ENCODE measurements at places on chromosomes 11 and 22. TPM values are rescaled to one million over a fixed set of nuclear protein-coding genes. Genes with fewer than 3 reads are reported as not detected.

- no peak for DNase-seq
- peaks cover 50% of the 10 kb centered on the region for H3K4me1 ChIP-seq
- H3K27me3 ChIP-seq: peaks cover 6% of the 10 kb centered on the region
- H3K27ac ChIP-seq: no peak overlapping the region
Measured at GRCh38 chr22:30216710-30217109, 29.8 kb downstream of the LIF start.

GRCh38 chr11:15169815-15170551, 55.3 kb downstream of the INSC start:
- no peak overlapping the region for H3K4me3 ChIP-seq
- peaks cover 12% of the 10 kb centered on the region for H3K27me3 ChIP-seq
- no peaks in the 10 kb centered on the region for H3K4me1 ChIP-seq
- H3K36me3 ChIP-seq: no peaks in the 10 kb centered on the region
- no peak for DNase-seq

GRCh38 chr22:27224485-27225374, 567.3 kb downstream of the MIAT start:
- peaks cover 11% of the 10 kb centered on the region for H3K27me3 ChIP-seq
- no peaks in the 10 kb centered on the region for H3K4me1 ChIP-seq
- no peak overlapping the region for H3K4me3 ChIP-seq
- no peak overlapping the region for H3K27ac ChIP-seq
- no peak for DNase-seq

DNA sequence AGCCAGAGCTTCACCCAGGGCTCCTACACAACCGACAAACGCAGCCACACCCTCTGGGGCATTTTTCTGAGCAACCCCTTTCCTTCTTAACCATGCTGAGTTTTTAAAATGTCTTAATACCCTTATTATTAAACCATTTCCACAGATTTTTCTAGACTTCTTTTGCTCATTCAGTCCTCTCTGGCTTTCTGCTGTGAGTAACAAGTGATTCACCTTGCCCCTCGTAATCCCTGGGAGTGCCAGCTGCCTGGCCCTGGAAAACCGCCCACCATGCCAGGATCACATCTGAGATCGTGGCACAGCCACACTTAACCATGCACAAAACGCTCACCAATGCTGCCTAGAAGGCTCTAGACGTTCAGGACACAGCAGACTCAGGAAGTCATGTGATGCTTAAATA, 25.4 kb downstream of the YPEL1 start:
- peaks cover 10% of the 10 kb centered on the region for H3K4me1 ChIP-seq
- no peak overlapping the region for H3K4me3 ChIP-seq
- no peak for DNase-seq
- H3K27me3 ChIP-seq: no peaks in the 10 kb centered on the region
- H3K27ac ChIP-seq: no peak overlapping the region
- H3K36me3 ChIP-seq: no peaks in the 10 kb centered on the region

DNA sequence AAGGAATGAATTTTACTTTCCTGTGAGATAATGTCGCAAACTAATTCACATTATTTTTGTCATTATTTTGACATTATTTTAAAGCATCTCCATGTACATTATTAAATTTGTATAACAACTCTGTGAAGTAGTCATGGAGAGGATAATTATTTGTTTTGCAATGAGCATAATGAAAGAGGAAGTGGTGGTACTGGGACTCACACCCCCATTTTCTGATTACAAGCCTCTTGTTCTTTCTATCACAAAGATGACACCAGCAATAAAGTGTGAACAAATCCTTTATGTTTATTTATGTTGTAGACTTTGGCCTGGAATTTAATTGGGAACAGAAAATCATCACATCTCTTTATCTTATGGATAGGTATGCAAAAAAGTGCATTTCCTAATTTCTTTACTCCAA, 522.6 kb downstream of the TMEM135 start:
- H3K27ac ChIP-seq: no peak overlapping the region
- H3K27me3 ChIP-seq: no peaks in the 10 kb centered on the region
- H3K4me3 ChIP-seq: no peak overlapping the region
- DNase-seq: no peak
- no peaks in the 10 kb centered on the region for H3K4me1 ChIP-seq

- no peak for DNase-seq
- no peak overlapping the region for H3K27ac ChIP-seq
- no peaks in the 10 kb centered on the region for H3K27me3 ChIP-seq
Measured at GRCh38 chr11:103737747-103738146, 298.7 kb upstream of the DDI1 start.

DNA sequence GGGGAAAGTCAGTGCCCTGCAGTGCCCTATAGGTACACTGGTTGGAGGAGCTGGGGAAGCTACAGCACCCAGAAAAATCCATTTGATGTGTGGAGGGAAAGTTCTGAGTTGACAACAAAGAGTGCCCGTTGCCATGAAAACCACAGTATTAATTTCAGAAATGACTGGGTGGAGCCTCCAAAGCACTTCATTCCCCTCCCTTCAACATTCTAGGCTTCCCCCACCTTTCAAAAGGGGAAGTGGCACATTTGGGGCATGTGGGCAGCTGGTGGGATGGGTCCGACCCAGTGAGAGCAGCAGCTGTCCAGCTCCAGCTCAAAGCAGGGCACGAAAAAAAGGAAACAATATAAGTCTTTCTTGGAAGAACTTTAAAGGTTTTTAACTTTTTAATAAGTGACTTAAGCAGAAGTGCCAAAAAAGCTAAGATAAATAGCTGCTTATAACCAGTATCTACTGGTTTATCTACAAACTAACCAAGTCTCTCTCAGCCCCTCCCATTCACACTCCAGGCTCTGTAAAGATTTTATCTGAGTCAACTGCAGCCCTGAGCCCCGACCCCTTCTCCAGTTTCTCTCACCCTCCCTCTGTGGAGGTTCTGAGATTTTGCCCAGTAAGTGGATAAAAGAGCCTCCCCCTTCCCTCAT, 9.0 kb upstream of the AHNAK start:
- DNase-seq: peak; percentile 74
- H3K36me3 ChIP-seq: peaks cover 57% of the 10 kb centered on the region
- H3K27me3 ChIP-seq: peaks cover 3% of the 10 kb centered on the region
- H3K4me1 ChIP-seq: peaks cover 90% of the 10 kb centered on the region

- peaks cover 42% of the 10 kb centered on the region for H3K27me3 ChIP-seq
- no peak overlapping the region for H3K27ac ChIP-seq
- no peaks in the 10 kb centered on the region for H3K36me3 ChIP-seq
Measured at GRCh38 chr11:31869986-31870385, 58.9 kb upstream of the PAX6 start.

DNA sequence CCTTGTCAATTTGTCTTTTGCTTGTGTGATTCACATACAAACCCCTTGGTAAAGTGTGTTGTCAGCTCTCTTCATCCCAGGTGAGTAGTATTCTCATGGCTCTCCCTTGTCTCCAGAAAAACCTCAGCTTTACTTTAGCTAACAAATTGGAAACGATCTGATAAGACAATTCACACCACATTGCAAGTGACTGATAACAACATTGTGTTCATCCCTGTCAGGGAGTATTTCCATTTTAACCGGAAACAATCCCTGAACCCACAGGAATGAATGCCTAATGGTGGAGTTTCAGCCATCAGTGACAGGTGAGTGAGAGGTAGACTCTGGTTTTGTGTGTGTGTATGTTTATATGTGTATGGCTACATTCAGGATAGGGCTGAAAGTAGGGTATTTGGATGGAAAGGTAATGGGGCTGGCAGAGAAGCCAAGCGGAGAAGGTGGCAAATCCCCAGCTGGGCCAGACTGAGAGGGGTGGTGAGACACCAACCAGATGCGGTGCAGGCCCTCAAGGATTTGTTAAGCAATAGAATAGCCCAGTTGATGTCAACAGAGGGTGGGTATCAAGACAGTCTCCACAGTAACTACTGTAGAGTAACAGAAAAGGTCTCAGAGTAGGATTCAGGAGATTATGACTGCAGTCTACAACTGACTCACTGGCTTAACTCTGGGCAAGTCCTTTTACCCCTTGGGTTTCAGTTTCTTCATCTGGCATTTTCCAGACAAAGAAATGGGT, 7.6 kb downstream of the LRRC51 start:
- H3K27ac ChIP-seq: peak overlapping the region; percentile 39
- H3K36me3 ChIP-seq: no peaks in the 10 kb centered on the region
- H3K27me3 ChIP-seq: no peaks in the 10 kb centered on the region
- peaks cover 6% of the 10 kb centered on the region for H3K4me1 ChIP-seq
- no peak overlapping the region for H3K4me3 ChIP-seq
- no peak for DNase-seq

GRCh38 chr11:11208994-11209393, 144.1 kb downstream of the CSNK2A3 start:
- no peak for DNase-seq
- H3K4me1 ChIP-seq: no peaks in the 10 kb centered on the region
- no peaks in the 10 kb centered on the region for H3K36me3 ChIP-seq
- no peak overlapping the region for H3K4me3 ChIP-seq

- no peak overlapping the region for H3K27ac ChIP-seq
- H3K36me3 ChIP-seq: peaks cover 2% of the 10 kb centered on the region
- DNase-seq: no peak
- H3K4me1 ChIP-seq: peaks cover 9% of the 10 kb centered on the region
Measured at GRCh38 chr11:66743271-66743968, 14.4 kb upstream of the SPTBN2 start.

GRCh38 chr11:63610604-63611394, 3.4 kb downstream of the PLAAT3 start:
- H3K4me1 ChIP-seq: peaks cover 27% of the 10 kb centered on the region
- H3K27ac ChIP-seq: no peak overlapping the region
- H3K36me3 ChIP-seq: no peaks in the 10 kb centered on the region

DNA sequence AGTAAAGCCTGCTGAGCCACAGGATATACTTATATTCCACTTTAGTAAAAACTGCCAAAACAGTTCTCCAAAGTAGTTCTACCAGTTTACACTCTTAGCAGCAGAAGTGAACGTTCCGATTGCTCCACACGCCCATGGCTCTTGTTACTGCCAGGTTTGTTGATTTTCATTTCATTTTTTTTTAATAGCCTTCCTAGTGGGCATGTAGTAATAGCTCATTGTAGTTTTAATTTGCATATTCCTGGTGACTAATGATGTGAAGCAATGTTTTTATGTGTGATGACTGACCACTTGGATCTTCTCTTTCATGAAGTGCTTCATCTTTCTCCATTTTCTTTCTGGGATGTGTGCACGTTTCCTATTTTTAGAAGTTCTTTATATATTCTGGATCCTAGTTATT, 4.8 kb upstream of the C11orf97 start:
- H3K36me3 ChIP-seq: no peaks in the 10 kb centered on the region
- peaks cover 6% of the 10 kb centered on the region for H3K4me1 ChIP-seq
- peaks cover 14% of the 10 kb centered on the region for H3K27me3 ChIP-seq

DNA sequence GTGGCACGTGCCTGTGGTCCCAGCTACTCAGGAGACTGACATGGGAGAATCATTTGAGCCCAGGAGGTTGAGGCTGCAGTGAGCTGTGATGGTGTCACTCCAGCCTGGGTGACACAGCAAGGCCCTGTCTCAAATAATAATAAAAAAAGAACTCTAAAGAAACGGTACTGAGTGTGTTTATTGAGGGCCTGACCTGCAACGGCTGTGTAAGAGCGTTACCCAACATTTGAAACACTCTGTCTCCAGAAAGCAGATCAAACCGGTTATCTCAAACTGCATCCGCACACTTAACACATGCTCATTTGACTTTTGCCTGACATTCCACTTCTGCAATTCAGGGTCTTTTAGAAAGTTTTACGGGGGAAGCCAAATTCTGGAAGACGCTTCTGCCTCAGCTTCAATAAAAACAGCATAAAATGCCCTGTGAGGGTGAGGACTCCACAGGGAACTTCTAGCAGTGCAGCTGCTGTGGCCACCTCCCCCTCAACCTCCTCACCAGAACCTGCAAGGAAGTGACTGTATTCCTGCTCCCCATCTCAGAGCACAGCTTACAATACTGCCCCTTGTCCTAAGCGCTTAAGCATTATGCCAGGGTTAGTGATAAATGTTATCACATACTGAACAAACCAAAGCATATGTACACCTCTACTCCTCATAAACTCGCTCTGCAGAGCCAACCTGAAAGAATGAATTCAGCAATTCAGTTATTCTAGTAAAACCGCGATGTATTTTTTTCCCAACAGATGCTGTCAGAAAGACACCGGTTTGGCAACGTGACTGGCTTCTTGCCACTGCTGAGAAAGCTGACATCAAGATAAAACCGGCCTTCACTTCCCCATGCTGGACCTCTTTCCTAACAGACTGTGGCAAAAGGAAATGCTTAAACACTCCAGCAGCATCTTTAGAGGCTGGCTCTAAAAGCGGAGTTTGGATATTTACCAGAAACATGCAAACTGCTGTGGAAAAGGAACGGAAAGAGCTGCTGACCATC, 52.2 kb downstream of the PRDM10 start:
- peaks cover 9% of the 10 kb centered on the region for H3K4me1 ChIP-seq
- H3K27ac ChIP-seq: no peak overlapping the region
- no peak overlapping the region for H3K4me3 ChIP-seq

Gene MIAT
- total RNA-seq: 5.1 TPM

Gene NXF1
- total RNA-seq: 111 TPM

Gene DEFB131B
- not detected for total RNA-seq

Gene FAM180B
- total RNA-seq: not detected

Gene ASCL2
- 2.9 TPM for total RNA-seq

Gene TNNT3
- total RNA-seq: 0.54 TPM

Gene RAB39A
- total RNA-seq: 0.26 TPM

All from activated naive CD8-positive, alpha-beta T cell treated with anti-CD3 and anti-CD28 coated beads for 36 hours (primary cell).